Fibroblast of skin of right quadriceps (primary cell): ENCODE measurements at places on chromosomes 2 and 18.

DNA sequence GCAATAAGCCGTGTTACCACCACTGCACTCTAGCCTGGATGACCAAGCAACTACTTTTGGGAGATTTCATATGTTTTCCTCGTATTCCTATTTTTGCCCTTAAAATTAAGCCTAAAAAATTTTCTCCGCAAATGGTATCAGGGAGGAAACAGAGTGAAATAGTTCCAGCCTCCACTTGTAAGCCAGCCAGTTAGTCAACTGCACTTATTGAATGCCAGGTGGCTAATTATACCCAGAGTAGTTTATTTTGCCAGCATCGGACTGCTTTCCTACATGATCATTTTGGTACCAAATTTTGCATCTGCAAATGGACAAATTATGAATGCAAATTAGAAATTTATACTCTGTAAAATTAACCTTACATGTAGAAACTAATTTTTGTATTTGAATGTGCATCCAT lies 90.2 kb upstream of the ARHGAP28 start:
- no peak for DNase-seq

- no peak for DNase-seq
Measured at GRCh38 chr2:226274143-226274542, 525.5 kb downstream of the IRS1 start.

GRCh38 chr2:33265584-33266338 lies 210.7 kb upstream of the RASGRP3 start:
- DNase-seq = no peak

- DNase-seq = no peak
Measured at GRCh38 chr18:9361191-9361590, 26.6 kb downstream of the TWSG1 start.

- DNase-seq = no peak
Measured at GRCh38 chr2:237319887-237320286, 94.1 kb downstream of the COL6A3 start.

DNA sequence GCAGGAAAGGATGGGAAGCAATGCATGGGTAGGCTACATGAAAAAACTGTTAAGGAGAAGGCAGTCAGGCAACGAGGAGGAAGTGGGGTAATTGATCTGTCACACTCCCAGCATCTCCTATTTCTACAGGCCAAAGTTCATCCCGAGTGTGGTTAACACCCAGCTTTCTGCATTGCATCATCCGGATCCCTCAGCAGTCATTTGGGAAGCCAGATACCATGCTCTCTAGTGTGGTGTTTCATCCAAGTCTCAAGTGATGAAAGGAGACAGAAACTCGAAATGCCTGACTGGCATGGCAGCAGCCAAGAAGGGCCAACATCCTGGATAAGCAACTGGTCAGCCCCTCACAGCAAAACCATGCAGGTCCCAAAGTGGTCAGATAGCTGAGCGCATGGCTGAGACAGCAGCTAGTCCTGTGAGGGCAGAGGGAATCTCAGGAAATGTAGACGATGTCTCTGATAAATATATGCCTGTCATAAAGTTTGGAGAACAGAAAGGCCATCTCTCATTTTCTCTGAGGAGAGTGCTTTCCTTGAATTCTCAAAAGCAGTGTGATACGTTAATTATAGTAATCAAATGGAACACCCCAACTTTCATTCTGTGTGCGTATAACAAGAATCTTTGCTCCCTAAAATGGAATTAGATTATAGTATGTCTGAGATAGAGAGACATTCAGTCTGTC lies 24.8 kb upstream of the HNRNPA3 start:
- DNase-seq = peak; percentile 85

GRCh38 chr2:73260338-73260984 lies 23.8 kb downstream of the FBXO41 start:
- peak; percentile 15 for DNase-seq

DNA sequence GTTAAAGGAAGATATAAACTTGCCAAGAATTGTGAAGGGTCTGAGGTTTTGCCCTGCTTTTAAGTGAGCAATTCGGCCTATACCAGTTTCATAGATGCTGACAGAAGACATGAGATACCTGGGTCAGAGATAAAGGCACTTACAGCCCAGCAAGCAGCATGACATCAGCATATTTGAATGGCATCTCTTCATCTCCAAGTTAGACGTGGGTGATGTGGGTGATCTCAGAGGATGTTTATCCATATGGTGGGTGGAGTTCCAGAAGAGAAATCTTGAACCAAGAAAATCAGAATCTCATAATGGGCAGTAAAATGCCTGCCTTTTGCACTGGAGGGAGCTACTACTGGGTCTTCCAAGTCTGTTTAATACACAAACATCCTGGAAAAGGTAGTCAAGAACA lies 44.7 kb downstream of the GYPC start:
- DNase-seq = peak; percentile 11

GRCh38 chr2:108458082-108458481 lies 9.1 kb downstream of the GCC2 start:
- DNase-seq = no peak

DNA sequence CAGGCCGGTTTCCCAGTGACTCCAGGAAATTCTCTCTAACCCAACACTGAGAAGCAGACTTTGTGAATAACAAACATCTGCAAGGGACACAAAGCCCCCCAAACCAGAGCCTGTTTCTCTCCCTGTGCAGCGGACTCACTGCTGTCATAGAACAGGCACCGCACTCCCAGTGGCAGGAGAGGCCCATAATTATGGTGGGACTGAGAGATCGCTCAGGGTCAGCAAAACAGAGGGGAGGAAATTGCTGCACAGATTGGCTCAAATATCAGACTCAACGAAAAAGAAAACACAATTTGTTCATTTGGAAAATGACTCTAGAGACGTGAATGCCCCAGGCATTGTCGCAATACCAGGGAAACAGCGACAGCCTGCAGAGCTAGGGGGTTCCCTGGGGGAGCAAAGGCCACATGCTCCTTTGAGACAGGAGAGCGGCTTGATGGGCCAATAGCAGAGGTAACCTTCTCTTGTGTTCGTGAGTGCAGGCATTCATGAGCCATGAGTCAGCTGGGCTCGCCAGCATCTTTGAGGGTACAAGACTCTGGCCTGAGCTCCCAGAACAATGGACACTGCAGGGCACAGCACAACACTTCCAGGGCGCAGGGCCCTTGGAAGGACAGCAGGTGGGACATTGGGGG lies 143.3 kb upstream of the KLHL29 start:
- no peak for DNase-seq

DNA sequence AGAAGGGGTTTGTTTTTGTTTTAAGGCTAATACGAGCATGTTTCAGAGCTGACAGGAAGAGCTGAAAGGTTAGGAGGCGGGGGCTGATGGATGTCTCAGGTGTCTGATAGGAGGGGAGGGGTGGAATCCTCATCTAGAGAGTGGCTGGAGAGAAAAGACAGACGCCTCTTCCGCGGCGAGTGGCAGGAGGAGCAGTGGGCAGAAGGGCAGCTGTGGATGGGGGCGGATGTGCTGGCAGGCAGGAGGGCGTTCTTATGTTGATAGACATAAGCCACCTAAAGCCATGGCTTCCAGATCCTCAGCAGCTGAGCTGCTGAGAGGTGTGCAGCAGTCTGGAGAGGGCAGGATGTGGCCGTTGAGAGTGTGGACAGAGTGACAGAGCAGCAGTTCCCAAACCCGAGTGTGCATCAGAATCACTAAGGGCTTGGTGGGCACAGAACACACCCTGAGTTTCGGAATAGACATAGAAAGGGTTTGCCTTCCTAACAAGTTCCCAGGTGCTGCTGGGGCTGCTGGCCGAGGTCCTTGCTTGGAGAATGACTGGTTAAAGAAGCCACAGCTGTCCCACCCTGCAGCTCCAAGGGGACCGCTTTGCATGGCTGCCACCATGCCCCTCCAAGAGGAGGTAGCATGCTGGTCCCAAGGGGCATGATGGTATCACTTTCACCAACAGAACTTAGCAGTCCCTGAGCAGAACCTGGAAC lies 3.0 kb upstream of the ITM2C start:
- no peak for DNase-seq

GRCh38 chr2:110820128-110820527 lies 87.8 kb downstream of the ACOXL start:
- DNase-seq = no peak

DNA sequence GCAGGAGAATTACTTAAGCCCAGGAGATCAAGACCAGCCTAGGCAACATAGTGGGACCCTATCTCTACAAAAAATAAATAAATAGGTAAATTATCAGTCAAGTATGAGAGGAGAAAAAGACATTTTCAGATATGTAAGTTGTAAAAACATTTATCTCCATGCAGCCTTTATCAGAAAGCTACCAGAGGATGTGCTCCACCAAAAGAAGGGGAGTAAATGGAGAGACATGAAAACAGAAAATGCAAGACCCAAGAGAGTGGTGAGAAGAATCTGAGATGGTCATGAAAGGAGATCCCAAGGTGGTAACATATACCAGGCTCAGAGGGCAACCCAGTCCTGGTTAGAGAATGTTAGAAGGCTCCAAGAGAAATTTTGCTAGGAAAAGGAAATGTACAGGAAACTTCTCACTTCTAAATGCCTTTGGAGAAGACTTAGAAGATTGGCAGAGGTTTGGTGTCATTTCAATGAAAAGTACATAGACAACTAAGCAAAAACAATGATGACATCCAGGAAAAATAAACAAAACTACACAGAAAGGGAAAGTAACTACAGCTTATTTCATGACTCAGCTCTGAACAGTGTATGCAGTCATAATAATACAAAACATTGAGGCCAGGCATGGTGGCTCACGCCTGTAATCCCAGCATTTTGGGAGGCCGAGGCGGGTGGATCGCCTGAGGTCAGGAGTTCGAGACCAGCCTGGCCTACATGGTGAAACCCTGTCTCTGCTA lies 19.5 kb downstream of the CIB4 start:
- no peak for DNase-seq

DNA sequence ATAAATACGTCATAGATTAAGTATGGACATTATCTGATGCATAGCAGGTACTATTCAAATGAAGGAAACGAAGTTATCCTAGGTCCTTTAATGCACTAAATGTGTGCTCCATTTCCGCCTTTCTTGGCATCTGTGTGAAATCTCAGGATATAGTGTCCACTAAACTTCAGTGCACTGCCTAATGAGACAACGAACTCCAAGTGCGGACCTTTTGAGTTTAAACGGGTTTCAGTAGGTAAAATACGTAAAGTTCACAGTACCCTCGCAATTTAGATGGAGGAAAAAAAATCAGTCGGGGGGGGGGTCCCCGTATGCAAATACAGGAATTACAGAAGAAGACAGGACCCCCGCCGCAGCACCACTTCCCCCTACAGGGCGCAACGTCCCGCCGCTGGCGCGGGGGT lies 729 bp upstream of the REL start:
- no peak for DNase-seq

- DNase-seq = no peak
Measured at GRCh38 chr2:179049203-179049545, 763 bp downstream of the CCDC141 start.

- DNase-seq = no peak
Measured at GRCh38 chr18:56152551-56153310, 485.7 kb downstream of the TXNL1 start.

DNA sequence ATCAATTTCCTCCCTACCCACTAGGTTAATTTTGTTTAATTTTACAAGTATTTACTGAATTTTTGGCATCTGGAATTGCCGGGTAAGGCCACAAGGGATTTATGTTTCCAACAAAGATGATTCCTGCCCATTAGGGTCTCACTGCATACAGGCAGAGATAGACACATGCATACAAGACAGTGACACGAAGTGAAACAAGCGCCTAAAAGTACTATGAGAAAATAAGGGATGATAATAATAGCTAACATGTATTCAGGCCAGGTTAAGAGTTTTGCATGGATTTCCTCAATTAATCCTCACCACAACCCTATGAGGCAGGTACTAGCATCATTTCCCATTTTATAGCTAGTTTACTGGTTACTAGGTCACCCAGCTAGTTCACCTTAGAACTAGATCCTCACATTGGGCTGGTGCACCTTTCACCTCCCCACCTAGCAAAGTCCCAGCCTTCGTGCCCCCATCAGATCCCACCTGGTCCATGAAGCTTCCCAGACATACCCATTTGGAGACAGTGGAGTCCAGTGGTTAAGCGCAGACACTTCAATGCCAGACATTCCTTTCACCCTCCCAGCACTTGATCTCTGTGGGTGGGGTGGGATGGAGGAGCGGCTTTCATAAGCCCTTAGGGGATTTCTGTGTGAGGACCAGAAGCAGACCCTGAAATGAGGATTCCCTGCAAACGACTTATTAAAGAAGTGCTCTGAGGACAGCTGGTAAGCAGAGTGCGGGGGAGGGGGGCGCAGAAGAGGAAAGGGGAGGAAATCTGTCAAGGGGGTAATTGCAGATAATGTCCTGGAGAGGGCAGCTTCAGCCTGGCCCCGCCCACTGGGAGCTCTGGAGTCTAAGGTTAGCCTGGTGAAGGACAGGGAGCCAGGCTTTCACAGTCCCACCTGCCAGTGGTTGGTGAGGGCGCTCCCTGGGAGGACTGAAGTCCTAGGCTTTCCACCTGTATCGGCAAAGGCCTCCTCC lies 5.8 kb upstream of the DGUOK start:
- DNase-seq = peak; percentile 21

GRCh38 chr2:160825433-160825832 lies 331.8 kb upstream of the RBMS1 start:
- DNase-seq = no peak

- no peak for DNase-seq
Measured at GRCh38 chr2:109301746-109302145, 172.7 kb downstream of the SH3RF3 start.

DNA sequence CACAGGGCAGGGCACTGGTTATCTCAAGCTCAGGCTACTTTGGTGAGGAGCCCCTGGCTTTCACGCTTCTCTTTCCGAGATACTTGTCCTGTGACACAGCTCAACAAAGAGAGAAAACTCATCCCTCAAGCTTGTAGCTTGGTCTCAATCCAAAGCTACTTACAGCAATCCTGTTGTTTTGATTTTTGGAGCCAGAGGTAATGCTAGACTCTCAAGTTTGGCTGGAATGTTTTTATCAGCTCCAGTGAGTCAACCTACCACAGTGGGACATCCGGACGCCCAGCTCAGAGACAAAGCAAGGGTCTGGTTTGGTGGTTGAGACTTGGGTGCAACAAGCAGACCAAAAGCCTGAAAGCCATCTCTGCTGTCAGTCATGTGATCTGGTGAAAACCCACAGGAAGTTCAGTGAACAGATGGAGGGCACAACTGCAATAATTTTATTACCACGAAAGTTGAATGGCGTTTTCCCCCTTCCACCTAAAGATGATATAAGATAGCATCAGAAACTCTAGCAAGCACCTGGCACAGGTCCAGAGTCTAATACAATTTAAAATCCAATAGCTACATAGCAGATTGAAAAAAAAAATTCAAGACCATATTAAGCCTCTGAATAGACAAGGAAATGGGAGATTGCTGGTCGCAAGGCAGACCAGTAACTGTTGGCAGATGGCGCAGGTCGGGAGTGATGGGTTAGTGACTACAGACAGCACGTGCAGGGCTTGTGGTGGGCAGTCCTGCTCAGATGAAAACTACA lies 102.3 kb upstream of the SMAD7 start:
- peak; percentile 99 for DNase-seq
